NCI-H774 (cell line): ENCODE measurements at places on chromosomes 13 and 19.

- no peak for DNase-seq
Measured at GRCh38 chr13:93318534-93319254, 92.1 kb downstream of the GPC6 start.

DNA sequence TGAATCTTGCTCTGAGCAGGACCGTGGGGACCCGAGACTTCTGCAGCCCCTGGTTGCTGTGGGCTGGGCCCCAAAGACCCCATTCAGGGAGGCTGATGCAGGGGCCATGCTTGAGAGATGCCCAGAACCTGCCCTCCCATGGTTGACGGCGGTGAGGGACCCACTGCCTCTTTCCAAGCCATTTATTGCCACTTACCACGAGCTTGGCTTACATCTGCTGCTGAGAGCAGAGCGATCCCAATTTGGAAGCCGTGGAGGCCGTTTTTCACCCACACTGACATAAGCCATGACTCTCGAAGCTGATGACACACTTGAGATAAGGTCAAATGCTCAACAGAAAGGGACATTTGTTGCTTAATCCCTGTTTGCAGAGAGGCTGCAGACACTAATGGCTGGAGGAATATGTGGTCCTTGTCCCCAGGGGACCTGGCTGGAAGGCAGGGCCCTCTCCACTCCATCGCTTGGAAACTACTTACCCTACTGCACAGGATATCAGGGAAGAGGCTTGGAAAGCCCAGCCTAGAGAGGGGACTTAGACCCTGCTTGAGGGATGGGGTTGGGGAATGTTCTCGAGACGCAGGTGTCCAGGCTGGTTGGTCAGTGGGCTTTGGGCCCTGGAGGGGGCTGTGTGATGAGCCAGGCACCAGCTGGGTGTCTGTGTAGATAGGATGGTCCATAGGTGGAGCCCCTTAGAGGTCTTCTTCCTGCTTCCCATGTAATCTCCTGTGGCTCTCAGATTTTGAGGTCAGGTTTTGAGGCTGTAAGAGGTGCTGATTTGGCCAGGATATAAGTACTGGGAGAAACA lies 15.3 kb downstream of the ZNF536 start:
- DNase-seq, result no peak

DNA sequence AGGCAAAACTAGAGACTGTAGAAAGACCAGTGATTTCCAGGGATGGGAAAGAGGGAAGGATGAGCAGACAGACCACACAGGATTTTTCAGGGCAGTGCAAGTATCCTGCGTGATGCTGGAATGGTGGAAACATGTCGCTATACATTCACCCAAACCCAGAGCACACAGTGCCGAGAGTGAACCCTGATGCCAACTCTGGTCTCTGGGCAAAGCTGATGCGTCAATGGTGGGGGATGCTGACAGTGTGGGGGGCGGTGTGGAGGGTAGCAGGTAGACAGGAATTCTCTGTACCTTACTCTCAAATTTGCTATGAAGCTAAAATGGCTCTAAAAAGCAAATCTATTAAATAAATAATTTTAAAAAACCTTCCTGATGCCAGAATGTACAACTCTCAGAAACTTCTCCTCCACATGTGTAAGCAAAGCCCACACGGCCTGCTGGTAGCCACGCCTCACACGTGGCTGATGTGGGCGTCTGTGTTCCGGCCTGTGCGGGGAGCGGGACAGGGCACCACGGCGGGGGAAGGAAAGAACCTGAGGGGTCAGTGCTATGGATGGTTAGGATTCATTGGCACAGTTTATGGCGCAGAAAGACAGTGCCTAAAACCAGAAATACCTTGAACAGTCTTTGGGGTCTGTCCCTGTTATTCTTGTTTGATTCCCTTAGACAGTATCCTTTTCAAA lies 23.9 kb downstream of the CARS2 start:
- DNase-seq, result no peak

DNA sequence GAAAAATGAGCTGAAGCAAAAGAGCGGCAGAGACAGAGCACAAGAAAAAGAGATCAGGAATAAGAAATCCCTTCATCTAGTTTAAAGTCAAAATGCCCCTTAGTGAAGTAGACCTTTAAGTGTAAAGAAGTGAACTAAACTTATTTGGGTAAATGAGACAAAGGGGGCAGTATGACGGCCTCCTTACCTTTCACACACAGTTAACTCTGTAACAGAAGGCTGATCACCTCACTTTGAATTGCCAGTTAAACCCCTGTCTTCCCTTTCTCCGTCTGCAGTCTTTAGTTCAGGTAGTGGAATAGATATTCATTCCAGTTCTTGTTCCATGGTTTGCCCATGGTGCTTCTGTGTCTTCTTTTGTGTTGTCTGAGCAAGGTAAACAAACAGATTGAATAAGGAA lies 1029.8 kb downstream of the DIAPH3 start:
- no peak for DNase-seq

DNA sequence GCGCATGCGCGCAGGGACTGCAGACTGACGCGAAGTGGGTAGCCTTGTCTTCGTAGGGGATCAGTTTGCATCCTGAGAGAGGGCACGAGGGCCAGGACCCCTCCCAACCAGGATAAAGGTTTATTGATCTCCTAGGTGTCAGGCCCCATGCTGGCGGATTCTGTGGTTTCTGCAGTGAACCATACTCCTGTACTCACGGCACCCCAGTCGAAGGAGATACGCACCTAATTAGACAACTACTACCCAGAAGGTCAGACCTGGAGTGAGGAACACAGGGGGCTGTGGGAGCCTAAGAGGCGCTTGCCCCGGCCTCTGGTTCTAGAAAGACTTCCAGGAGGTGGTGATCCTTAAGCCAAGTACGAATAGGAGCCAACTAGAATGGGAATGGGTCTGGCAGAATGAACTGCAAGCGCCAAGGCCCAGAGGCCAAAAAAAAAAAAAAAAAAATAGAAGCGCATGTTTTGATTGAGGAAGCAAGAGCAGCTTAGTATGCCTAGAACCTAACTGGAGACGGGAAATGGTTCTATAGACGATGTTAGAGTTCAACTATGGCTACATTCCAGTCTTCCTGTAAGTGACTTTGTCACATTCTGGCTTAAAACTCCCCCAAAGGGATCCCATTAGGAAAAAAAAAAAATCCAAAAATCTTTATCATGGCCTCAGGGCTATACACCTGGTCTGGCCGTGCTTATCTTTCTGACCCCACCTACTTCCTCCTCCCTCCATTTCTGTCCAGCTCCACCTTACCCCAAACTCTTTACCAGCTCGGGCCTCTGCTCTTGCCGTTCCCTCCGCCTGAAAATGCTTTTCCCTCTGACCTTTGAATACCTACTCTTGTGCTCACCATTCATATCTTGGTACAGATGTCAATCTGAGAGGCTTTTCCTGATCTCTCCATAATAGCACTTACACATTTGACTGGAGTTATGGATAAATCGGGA lies 902 bp upstream of the ZNF428 start:
- no peak for DNase-seq

GRCh38 chr19:2385053-2385721 lies 25.1 kb downstream of the TMPRSS9 start:
- peak; percentile 79 for DNase-seq

DNA sequence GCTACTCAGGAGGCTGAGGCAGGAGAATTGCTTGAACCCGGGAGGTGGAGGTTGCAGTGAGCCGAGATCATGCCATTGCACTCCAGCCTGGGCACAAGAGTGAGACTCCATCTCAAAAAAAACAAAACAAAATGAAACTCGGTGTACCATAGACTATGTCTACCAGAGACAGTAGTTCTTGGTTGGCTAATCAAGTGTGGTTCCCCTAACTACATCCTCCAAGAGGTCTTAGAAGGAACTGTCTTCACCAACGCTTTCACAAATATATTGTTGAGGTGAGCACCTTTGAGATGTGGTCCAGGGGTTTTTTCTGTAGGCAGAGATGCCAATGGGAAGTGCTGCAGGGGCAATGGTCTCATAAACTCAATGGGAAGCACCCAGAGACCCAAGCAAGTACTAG lies 48.0 kb downstream of the RFC3 start:
- DNase-seq, result no peak

GRCh38 chr13:80161896-80162295 lies 179.0 kb downstream of the SPRY2 start:
- DNase-seq, result no peak

- no peak for DNase-seq
Measured at GRCh38 chr19:44303320-44303719, 1.5 kb downstream of the ZNF235 start.

GRCh38 chr19:52453324-52454094 lies at the start of gene ZNF578:
Gene ZNF578 (plus strand): TSS chr19:52453553. CDS start chr19:52501846, 48,293 bp downstream.
- no peak for DNase-seq

GRCh38 chr13:19742643-19743042 lies 40.1 kb downstream of the PSPC1 start:
- no peak for DNase-seq

DNA sequence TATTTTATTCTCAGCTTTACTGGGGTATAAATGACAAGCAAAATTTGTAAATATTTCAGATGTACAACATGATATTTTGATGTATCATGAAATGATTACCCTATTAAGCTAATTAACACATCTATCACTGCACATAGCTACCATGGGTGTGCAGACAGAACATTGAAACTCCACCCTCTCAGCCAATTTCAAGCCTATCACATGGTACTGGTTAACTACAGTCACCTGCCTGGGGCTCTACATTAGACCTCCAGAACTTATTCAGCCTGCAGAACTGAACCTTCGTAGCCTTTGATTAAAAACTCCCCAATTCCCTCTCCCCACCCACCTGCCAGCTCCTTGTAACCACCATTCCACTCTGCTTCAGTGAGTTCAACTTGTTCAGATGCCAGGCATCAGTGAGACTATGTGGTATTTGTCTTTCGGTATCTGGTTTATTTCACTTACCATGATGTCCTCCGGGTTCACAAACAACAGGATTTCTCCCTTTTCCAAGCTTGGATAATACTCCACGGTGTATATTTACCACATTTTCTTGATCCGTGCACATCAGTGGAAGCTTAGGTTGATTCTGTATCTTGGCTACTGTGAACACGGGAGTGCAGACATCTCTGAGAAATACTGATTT lies 19.2 kb downstream of the RAB20 start:
- no peak for DNase-seq

GRCh38 chr19:41234512-41235168 lies 15.6 kb downstream of the AXL start:
- no peak for DNase-seq

DNA sequence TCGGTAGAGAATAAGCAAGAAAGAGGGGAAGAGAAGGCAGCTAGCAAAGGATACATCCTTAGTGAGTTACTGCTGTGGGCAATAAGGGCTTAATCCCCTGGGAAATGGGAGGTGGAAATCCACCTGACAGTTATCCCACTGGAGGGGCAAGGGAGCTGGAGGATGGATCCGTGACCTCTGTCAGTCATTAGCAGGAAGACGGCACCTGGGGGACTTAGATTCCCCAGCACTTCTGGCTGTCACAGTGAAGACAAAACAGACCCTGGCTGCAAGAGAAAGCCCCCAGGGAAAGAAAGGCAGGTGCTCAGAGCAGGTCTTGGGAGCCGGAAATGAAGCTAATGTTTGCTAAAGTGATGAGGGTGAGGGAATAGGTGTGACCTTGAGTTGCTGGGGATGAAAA lies 70.4 kb upstream of the MRI1 start:
- DNase-seq, result no peak

- DNase-seq, result no peak
Measured at GRCh38 chr19:8209462-8210378, 550 bp downstream of the CERS4 start.

DNA sequence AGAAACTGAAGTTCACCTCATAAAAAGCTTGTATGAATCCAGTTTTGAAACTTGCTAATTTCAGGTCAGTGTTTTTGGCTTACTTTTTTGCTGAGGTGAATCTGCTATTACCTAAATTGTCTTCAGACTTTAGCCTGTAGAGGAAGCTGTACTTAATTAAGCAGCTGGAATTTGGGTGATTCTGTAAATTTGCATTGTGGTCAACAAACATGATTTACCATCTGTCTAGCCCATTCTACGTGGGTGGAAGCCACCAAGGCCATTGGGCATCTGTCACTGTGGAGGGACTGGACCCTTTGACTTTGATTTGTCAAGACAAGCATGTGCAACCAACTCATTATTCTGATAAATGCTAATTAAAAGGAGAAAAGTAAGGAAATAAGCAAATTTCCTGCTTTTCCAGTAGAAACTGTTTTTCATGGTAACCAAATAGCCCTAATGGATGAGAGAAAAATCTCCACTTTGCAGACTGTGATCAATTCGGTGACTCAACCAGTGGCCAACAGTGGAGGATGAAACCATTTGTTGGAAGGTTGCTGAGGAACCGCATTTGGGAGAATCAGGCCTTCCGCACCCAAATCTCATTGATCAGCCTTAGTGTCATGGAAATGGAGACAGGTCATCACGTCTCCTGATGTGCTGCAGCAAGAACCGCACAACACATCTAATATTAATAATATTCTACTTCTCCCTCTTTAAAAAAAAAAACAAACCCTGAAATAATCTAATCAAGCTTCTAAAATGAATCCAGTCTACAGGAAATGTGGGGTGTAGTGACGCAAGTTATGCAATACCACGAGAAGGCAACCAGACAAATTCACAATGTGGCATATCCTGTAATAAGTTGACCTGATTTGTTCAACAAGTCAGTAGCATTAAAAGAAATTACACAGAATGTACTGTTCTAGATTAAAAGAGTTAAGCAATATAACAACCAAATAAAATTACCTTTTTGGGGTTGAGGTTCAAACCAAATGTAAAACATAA lies 54.3 kb downstream of the GARRE1 start:
- no peak for DNase-seq

GRCh38 chr13:33349288-33349985 lies 63.9 kb upstream of the STARD13 start:
- no peak for DNase-seq

GRCh38 chr13:27148900-27149299 lies 22.7 kb downstream of the USP12 start:
- DNase-seq, result no peak

- no peak for DNase-seq
Measured at GRCh38 chr13:37257706-37258105, 152.2 kb upstream of the CSNK1A1L start.

- no peak for DNase-seq
Measured at GRCh38 chr13:102869948-102870676, 24.3 kb downstream of the ERCC5 start.

- DNase-seq, result no peak
Measured at GRCh38 chr13:20512042-20512683, 13.5 kb downstream of the CRYL1 start.

GRCh38 chr13:113657851-113658741 lies at the start of gene ATP4B:
Gene ATP4B (minus strand): TSS chr13:113658198. CDS start chr13:113658144, 54 bp downstream.
- DNase-seq, result no peak

DNA sequence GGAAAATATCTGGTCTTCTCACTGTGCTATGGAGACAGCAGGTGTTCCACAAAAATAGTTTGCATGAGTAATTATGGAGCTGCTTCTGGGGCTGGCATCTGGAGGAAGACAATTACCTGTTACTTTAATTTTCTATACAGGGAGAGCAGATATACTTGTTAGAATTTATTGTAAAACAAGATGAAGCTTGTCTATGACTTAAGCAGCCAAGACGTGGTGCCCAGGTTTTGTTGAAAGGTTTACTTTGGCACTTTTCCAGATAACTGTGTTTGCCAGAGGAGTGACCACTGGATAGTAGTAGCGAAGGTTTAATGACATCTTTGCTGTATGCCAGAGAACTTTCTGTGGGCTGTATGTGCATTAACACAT lies 134.5 kb upstream of the KL start:
- peak; percentile 2 for DNase-seq
